Activated T-cell treated with anti-CD3 and anti-CD28 coated beads, Interleukin-2, amount 50 U/mL, for 24 hours (primary cell): ENCODE measurements at places on chromosomes 3 and 15.

- DNase-seq: no peak
Measured at GRCh38 chr3:100198579-100199269, 62.1 kb upstream of the TBC1D23 start.

- no peak for DNase-seq
Measured at GRCh38 chr3:158953131-158953530, 151.3 kb downstream of the MFSD1 start.

DNA sequence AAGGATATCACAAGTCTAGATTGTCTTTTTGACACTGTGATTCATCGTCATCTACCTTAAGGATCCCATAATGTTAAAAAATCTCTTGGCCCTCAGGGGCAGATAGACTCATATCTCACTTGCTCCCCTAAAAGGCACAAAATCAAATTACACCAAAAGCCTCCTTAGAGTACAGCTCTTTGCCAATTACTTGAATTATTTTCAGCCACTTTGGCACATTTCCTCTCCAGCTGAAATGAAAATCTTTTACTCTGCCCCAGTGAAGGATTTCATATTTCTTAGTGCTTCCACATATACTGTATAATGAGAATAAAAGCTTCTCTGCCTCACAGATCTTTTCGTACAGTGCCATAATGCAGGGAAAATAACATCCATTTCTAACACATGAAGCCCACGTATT is 190.7 kb upstream of the GBE1 start:
- no peak for DNase-seq

GRCh38 chr3:127467391-127467790 is 123.1 kb downstream of the TPRA1 start:
- no peak for DNase-seq

- DNase-seq: no peak
Measured at GRCh38 chr3:139311557-139311956, 32.3 kb upstream of the MRPS22 start.

DNA sequence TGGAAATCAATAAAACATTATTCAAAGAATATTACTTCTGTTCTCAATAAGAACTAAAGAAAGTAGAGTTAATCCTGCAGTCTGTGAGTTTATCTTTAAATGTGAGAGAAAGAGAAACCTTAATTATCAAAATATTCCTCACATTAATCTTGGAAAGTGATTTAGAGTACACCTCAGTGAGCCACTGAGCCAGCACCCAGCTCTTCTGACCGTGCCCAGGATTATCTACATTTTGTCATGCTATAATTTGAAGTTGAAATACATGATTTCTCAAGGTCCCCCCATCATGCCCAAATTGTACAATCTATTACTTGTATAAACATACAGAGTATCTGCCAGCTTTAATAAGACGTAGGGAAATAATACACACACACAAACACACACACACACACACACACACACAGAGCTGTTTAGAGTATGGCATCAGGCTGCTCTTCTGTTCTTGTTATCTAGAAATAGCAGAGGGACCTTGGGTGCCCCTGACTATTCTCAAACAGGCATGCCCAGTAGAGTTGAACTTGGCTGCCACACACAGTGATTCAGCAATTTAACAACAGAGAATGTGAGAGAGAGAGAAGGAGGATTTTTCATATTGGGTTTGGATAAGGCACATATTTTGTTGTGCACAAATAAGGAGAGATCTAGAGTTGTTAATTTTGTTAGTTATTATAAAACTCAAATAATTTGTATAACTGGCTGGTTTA is 74.4 kb downstream of the P2RY1 start:
- no peak for DNase-seq

DNA sequence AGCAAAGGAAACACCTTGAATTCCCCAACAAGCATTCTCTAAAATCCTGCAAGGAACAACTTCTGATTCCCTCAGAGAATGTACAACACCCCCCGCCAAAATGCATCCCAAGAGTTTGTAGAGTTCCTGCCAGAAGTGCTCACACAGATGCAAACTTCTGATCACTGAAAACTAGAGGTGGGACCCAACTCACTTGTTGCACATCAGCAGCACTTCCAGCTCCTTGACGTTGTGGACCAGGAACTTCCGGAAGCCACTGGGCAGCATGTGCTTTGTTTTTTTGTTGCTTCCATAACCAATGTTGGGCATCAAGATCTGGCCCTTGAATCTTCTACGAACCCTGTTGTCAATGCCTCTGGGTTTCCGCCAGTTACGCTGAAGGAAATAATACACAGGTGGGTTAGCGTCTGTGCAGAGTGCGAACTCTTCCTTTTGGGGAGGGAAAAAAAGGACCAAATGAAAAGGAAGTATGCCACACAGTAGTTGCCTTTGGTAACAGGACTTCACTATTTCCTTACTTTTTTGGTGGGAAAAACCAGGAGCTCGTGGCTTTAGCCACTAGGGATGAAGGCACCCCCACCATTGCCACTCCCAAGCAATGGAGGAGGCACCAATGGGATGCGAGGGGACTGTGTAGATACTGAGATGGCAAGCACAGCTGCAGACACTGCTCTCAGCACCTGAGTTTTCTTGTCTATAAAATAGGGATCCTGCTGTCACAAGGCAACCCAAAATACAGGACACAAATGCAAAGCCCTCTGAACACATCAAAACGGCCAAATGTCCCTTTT is 2.0 kb downstream of the RPL32 start:
- peak; percentile 36 for DNase-seq

DNA sequence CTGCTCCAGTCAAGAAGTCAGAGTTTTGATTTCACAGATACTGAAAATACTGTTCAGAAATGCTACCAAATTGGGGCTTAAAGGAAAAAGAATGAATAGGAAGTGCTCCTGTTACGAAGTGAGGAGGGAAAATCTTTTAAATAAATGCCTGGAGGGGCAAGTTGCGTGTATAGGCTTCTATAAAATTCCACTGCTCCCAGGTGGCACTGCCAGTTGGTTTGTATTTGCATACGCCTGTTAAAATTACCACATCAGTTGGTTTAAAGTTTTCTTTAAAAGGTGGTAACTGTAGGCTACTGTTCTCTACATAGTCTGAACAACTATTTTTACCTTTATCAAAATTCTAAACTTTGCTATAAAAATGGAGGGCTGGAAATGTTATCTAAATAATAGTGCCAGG is 123.5 kb downstream of the DLG1 start:
- DNase-seq: no peak

GRCh38 chr3:66411474-66411873 is 89.3 kb downstream of the LRIG1 start:
- DNase-seq: no peak

DNA sequence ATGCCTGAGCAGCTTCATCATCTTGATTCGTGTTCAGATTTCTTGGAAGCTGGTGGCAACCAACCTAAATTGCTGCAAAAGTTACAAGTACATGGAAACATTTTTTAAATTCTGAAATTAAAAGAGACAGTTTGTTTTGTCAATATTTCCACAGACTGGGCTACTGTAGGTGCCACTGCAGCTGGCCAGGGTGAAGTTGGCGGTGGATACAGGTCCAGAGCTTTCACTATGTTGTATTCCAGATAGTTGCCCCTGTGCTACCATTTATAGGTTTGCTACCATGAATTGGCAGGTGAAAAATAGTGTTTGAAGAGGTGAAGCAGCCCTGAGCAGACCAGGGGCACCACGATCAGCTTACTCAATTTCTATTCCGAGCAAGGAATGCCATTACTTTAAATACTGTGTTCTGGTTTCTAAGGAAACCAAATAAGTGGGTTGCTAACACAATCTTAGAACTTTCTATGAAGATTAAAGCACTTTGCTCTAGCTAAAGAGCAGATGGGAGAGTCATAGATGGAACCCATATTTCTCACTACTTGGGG is 21.2 kb upstream of the SHC4 start:
- DNase-seq: no peak

DNA sequence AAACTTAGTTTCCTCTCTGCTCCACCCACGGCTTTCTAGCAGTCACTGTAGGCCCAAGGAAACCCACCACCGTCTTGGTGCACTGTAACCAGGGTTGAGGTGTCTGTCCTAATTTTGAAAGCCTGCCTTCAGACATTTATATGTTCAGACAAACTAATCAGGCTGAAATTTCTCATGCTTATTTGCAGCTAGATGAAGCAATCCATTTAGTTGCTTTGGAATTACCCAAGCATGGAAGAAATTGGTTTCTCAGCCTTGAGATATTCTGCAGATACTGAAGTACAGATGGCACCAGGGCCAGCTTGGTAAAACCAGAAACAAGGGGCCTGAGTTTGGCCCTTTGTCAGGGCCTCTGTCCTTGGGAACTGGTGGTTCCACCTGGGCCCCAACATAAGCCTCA is 105.4 kb downstream of the CACNA1D start:
- DNase-seq: no peak

GRCh38 chr3:50299929-50300680 is 900 bp upstream of the HYAL3 start:
- no peak for DNase-seq

DNA sequence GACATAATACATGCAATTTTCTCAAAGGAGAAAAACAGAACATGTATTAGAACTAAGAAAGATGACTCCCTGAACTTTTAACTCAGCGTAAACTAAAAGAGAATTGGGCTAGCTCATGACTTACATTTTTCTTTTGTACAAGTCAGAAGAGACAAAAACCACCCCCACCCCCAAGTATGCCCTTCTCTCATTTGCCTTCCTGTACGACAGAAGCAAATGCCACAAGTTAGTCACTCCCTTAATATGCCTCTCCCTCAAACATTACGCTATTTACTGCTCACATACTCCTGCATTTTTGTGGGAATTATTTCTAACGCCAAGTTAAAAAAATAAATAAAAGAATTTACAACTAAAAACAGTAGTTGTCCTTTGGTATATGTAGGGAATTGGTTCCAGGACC is 22.0 kb downstream of the CPEB1 start:
- no peak for DNase-seq

- no peak for DNase-seq
Measured at GRCh38 chr3:57958642-57959422, 49.4 kb upstream of the FLNB start.

GRCh38 chr3:28033059-28033784 is 208.2 kb upstream of the CMC1 start:
- no peak for DNase-seq

DNA sequence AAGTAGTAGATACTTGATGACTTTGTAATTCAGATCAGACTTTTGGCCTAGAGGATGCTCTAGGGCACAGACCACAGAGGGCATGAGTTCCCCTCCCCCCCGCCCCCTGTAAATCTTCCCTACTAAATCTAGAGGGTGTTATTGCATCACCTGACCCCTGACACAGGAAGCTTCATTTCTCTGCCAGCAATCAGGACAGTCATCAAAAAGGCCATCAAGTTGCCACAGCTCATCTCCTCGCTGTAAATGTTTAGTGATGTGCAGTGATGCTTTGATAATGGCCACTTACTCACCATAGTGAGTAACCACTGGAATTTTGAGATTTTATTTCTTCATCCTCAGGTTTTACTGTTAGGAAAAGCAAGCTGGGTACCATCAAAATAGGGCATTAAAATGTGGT is 289.2 kb upstream of the CHRM5 start:
- no peak for DNase-seq

- DNase-seq: no peak
Measured at GRCh38 chr3:195154111-195154791, 116.7 kb downstream of the XXYLT1 start.

DNA sequence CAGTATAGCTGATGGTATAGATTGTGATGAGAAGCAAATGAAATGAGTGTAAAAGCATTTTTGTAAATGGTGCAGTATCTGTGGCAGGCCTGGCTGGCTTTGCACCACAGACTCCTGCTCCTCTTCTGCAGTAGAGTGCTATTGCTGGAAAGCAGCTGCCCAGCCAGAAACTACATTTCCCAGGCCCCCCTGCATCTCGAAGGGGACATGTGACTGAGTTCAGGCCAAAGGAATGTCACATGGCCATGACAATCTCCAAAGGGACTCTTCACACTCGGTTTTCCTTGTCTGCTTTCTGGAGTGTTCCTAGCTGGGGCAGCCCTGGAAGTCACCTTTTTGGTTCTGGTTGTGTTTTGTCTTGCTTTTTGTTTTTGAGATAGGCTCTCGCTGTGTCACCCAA is 277.1 kb downstream of the SUCLG2 start:
- no peak for DNase-seq

DNA sequence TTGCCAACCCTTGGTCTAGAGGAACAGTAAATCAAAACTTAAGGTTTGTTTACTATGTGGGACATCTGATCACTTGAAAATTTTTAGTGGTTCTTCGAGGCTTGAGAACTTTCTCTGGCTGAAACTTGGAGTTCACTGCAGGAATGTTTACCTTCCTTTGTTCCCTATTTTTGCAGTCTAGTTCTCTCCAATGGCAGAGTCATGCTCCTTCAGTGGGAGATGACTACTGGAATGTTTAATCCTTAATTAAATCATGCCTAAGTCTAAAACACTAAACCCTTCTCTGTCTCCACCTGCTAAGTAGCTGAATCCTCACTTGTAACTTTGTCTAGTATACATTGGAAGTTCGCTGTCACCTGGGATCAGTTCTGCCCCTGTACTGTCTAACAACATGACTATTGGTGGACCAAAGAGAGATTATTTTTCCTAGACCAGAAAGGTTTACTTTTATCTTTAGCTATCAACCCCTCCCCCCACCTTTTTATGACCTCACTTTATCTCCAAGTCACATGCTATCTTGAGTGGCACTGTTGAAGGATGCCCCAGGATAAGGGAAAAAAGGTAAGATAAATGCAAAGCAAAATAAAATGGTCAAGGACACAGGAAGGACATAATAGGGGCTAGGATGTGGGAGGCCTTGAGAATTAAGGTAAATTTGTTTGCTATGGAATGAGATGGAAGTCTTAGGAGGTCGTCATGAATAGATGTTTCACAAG is 1.2 kb upstream of the ZNF609 start:
- DNase-seq: no peak

DNA sequence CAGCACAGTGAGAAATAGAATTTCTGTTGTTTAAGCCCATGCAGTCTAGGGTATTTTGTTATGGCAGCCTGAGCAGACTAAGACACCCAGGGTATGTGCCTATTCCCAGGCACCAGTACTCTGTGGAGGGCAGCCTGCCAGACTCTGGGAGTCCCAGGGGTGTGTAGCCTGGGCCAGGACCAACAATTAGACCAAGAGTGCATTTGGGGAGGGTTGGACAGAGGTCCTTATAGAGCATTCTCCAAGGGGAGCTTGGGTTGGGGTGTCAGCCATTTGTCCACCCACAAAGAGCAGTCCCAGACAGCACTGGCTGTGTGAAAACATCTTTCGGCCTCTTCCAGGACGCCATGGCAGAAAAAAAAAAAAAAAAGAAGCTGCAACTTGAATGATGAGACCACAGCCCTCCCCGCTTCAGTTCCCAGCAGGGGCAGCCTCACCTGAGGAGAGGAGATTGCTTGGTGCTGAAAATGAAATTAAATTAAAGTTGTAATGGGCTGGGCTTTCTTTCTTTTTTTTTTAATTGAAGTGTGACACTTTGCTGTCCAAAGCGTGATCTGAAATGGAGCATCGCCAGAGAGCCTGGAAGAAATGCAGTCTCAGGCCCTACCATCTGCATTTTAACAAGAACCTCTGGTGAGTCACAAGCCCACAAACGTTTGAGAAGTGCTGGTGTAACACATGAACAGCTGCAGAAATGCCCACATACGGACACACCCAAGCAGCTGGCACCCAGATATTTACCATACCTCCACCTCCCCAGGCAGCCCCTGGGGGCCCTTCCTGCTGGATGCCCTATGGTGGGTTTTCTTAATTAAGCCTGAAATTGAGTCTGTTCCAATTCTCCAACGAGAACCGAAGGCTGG is 21.3 kb upstream of the CAV3 start:
- DNase-seq: no peak
